ENCODE measurements at places on chromosomes 1 and 21.

DNA sequence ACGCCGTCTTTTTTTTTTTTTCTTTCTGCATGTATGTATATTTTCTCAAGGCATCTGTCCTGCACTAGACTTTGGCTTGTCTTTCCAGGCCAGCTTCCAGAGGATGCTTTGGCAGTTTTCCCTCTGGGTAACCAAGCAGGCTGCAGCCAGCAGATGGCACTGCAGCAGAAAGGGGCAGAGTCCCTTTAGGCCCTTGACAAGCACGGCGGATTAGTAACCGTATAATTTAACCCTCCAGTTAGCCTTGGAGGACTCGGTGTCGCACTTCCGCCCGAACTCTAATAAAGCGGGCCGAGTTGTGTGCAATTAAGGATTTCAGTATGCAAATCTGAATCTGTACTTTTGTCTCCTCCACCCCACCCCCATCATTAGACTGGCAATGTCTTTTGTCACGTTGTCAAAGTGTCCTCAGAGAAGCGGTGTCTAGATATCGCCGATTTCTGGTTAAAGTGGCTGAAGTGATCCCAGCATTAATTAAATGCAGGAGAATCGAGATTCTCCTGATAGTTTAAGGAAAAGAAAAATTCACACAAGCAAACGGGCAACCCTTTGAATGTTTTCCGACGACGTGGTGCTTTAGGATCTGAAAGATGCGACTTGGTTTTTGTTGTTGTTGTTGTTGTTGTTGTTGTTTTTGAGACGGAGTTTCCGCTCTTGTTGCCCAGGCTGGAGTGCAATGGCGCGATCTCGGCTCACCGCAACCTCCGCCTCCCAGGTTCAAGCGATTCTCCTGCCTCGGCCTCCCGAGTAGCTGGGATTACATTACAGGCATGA is 1.1 kb upstream of the TMEM167B start:
- no peak for DNase-seq

GRCh38 chr21:31351438-31351837 is 7.4 kb upstream of the TIAM1 start:
- no peak for DNase-seq

- DNase-seq = no peak
These were observed 9.0 kb downstream of the A3GALT2 start for GRCh38 chr1:33311706-33312412.

GRCh38 chr1:62424411-62424810 is 12.4 kb upstream of the USP1 start:
- no peak for DNase-seq

DNA sequence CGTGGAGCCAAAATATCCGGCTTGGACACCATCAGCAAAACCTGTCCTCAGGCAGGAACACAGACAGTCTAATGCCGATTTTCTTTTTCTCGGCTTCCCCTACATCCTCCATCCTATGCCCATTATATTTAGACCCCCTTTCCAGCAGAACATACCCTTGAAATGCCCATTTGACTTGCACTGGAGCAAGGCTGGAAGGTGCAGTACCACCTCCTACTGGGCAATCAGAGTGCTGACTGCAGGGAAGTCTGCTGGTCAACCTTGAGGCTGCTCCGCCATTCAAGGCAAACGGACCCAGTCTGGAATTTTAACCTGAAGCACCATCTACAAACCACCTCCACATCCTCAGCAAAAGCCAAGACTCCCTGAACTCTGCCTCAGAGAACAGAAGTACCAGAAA is 79.5 kb downstream of the TIAM1 start:
- no peak for DNase-seq

DNA sequence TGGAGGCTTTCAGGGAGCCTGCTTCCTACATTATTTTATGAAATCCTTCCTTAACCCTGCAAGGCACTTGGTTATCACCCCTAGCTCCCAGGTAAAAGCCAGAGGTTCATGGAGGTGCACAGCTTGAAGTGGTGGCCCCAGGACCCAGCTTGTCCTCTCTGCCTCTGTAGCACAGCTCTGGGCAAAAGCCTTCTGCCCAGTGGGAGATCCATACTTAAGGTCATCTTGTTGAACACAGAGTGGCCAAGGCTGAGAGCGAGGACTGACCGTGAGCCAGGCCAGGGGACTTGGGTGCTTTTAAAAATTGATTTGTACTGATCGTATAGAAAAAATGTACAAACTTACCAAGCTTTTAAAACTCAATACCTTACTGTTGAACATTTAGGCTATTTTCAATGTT is 33.4 kb downstream of the KCNA2 start:
- no peak for DNase-seq

DNA sequence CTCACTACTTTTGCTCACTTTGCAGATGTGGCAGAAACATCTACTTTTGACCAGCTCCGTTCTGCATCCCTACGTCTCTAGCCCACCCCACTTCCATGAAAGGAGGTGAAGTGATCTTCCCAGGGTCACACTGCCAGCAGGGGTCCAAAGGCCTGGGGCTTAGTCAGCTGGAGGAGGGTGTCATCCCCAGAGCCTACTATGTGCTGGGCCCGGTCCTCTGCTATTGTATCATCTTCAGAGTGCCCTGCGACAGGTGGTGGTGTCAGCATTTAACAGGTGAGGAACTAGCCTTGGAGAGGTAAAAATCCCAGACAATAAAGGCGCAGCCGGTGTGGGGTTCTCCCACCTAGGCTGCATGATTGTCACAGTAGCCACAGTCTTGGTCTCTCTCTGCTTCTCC is 5.6 kb upstream of the BSND start:
- DNase-seq = no peak

- no peak for DNase-seq
These were observed 11.8 kb downstream of the DENND4B start for GRCh38 chr1:153934746-153935145.

DNA sequence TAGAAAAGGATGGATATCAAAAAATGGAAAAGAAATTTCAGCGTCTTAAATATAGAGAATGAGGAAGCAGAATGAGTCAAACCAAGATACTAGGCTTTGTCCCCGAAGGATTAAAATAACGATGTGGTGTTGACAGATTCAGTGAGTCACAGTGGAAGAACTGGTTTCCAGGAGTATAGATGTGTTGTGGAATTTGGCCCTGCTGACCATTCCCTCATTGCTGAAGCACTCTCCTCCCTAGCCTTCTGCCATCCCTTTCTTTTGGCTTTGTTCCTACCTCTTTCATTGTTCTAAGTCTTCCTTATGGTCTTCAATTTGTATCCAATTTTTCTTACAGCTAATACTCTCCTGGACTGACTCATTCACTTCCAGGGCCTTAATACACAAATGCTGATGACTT is 23.1 kb upstream of the USP25 start:
- peak; percentile 88 for DNase-seq

DNA sequence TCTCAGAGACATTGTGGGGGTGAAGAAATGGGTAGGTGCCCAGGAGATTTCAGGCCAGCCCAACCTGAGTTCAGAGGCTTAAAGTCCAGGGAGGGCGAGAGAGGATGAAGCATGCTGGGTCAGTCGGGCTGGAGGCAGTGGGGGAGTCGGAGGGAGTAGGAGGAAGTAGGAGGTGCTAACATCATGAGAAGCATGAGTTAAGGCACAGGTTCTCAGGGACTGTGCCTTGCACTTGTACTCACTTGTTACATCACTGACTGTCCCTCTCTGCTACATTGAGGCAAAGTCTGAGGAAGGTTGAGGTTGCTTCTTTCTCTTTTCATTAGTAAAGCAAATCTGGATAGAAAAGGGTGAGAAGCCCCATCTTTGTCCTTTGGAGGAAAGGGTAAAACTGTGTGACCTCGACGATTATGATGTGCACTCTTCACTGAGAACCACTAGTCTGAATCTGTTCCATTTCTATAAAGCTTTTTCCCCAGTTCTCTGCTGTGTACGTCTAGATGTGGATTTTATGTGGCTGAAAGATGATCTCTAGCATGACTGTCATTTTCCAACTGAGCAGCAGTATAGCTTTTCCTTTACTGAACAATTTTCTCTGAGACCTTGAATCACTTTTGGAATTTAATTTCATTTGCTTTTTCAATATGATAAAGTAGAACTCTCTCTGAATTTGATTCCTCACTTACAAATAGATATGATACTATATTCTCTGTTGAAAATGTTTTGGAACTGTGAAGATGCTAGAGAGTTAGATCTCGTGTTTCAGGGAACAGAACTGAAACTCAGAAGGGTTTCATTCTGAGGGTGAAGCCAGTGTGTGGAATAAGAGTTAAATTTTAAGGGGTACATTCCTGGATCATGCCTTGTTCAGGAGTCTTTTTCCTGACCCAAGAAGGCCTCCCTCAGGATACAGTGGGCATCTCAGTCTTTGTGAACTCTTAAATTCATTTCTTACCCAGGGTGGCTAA is 94.6 kb downstream of the FGGY start:
- DNase-seq = no peak

GRCh38 chr1:93631626-93632365 is 49.8 kb downstream of the BCAR3 start:
- no peak for DNase-seq

DNA sequence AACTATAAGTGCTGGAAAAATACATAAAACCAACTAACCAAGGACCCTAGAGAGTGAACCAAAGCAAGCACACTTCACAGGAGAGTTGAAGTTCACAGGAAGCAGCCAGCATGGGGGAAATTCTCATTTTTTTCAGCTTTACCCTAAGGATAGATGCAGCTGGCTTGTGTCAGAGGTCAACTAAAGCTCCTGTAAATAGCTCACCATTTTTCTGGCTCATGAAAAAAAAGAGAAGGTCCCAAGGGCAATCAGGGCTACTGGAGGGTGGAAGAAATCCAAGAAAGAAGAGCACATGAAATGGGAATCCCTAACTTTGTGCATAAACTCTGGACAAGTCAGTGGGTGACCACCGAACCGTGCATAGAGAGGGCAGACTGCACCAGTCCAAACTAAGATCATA is 58.3 kb downstream of the KCNJ15 start:
- DNase-seq = no peak

DNA sequence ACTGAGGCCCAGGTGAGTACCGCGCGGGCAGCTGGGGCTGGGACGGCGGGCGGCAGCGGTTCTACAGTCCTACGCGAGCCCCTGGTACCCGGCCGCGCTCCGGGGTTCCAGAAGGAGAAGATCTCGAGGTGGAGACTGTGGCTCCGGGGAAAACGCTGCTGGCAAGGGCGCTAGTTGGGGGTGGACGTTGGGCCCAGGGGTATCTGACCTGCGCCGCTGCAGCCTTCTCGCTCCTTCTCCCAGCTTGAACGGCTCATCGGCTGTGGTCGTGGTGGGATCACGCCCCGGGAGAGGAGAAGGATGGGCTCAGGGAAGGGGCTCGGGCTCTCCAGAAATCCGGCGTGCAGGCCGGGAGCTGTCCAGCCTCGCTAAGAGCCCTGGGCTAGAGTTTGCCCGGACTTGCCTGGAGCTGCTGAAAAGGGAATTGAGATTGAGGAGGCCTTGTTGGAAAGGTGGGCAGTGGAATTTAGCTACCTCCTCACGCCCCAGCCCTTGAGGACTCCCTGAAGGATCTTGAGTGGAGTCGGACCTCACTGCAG is 1.1 kb upstream of the POU3F1 start:
- no peak for DNase-seq

GRCh38 chr1:33312413-33312749 is 8.5 kb downstream of the A3GALT2 start:
- no peak for DNase-seq

DNA sequence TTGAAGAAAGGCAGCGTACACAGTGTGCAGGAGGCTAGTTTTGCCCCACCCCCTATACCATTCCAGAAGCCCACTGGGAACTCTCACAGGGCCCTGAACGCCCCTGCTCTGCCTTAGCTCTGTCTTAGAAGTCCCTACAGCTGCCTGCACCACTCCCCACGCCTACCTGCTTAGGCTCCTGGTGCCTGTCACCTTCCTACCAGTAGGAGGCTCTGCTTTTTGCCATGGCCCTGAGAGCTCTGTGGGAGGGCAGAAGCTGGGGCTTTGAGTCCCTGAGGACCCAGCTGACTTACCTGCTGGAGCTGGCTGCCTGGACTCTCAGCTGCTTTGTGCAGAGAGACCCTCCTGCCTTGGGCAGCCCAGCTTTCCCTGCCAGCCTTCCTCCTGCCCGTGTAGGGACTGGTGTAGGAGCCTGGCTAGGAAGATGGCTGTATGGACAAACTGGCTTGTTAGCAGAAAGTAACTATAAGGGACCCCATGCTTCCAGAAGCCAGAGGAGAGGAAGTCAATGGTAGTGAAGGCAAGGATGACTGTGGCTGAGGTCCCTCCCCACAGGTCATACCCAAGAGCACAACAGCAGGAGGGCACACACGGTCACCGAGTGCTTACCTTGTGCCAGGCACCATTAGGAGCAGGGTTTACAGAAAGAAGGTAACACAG is 9.8 kb upstream of the CELSR2 start:
- DNase-seq = no peak

DNA sequence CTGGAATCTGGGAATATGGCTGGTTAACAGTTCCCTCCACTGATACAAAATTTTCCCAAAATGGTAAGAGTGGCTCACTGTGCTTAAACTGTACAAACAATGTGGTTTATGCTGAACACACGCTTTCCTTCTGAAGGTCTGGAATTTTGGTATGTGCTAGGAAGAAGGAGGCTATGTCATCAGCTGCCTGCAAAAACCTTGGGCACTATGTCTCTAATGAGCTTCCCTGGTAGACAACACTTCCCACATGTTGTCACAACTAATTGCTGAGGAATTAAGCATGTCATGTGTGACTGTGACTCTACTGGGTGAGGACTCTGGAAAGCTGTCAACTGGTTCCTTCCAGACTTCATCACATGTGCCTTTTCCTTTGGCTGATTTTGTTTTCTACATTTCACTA is 29.2 kb downstream of the IPP start:
- peak; percentile 26 for DNase-seq

DNA sequence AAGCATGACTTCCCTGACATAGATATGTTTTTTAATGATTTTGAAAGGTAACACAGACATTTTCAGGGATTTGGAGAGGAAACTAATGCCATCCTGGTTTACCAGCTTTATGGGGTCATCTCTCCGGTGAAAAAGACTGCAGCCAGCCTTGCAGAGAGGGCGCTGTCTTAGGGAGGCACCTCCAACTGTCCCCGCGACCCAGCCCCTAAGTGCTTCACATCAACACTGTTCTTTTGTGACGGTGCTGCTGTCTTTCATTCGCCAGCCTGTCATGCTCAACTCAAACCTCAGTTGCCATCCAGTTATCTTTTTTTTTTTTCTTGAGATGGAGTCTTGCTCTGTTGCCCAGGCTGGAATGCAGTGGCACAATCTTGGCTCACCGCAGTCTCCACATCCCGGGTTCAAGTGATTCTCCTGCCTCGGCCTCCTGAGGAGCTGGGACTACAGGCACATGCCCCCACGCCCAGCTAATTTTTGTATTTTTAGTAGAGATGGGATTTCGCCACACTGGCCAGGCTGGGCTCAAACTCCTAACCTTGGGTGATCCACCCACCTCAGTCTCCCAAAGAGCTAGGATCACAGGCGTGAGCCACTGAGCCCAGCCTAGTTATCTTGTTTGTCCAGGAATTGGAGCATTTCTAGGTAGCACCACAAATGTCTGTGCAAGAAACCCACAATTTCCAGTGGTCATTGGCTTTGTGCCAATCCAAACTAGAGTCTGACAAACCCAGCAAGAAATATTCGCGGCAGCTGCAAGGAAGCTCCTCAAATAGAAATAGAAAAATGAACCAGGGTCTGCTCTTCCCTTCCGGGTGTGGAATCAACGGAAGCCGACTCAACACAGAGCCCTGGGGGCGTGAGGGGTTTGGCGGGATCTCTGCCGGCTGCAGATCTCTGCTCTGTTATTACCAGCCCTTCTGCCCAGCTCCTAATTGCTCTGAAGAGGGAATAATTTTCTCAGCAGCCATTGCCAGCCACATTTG is 24.2 kb downstream of the PDE9A start:
- DNase-seq = no peak
